ENCODE measurements at places on chromosomes 7 and 10. TPM values are rescaled to one million over a fixed set of nuclear protein-coding genes. Genes with fewer than 3 reads are reported as not detected.

FFAR4 gene
- total RNA-seq = not detected

TFAM gene
- total RNA-seq = 43.7 TPM

GRID2IP gene
- total RNA-seq = not detected

LIPJ gene
- 0.09 TPM for total RNA-seq

CALML3 gene
- not detected for total RNA-seq
